NCI-H524 treated with DMSO at 0.1 percent for 48 hours (cell line): ENCODE measurements at places on chromosomes 3 and 15.

DNA sequence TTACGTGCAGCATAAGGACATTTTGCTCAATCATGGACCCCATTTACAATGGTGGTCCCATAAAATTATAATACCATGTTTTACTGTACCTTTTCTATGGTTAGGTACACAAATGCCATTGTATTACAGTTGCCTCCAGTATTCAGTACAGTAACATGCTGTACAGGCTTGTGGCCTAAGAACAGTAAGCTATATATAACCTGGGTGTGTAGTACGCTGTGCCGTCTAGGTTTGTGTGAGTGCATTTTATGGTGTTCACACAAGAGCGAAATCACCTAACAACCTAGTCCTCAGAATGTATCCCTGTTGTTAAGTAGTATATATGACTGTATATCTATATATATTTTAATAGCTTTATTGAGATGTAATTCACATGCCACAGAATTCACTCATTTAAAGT lies 12.5 kb downstream of the ASB7 start:
- no peak for DNase-seq

GRCh38 chr3:149479621-149480325 lies 5.3 kb downstream of the TM4SF4 start:
- no peak for DNase-seq

DNA sequence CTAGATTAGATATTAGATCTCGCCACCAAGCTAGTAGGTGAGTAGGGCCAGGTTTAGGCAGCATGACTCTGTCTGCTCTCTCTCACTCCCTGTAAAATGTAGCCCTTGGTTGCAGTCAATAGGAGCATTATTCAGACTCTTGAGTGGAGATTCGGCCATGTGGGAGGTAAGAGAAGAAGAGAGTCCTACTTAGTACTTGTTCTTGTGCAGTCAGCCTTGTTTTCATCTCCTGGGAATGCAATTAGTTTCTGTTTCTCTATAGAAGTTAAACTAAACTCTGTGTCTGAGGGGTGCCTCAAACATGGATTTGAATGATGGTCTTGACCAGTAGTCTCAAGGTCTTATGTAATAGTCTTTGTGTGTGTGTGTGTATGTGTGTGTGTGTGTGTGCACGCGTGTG lies 229.5 kb upstream of the DPH6 start:
- DNase-seq = no peak

DNA sequence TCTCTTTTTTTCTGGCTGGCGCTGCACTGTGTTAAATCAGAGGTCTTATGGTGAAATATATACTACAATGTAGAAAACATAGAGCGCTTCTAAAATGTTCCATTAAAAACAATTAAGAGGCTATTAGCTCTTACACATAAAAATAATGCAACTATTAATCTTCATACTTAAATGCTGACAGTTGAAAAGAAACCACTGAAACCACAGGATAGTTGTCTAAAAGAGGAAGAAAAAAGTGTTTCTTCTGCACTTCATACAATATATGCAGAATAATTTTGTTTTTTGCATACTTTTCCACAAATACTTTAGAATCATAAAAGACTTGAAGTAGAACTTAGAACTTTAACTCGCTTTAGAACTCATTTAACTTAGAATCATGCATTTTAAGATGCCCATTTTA lies 170.5 kb downstream of the PYDC2 start:
- no peak for DNase-seq
